ENCODE measurements at places on chromosomes 13 and 19. TPM values are rescaled to one million over a fixed set of nuclear protein-coding genes. Genes with fewer than 3 reads are reported as not detected.

DNA sequence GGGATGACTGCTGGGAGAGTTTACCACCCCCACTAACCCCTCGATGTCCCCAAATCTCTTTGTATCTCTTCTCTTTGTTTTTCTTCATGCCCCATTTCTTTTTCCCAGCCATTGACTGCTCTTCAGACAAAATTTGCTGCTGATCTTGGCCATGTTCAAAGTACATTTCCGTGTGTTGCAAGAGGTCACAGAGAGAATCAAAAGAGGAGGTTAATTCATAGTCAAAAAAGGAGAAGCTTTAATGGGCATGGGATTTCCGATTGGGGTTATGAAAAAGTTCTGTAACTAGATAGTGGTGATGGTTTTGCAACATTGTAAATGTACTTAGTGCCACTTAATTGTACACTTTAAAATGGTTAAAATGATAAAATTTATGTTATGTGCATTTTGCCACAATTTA is 121.1 kb downstream of the FLT1 start:
- H3K27me3 ChIP-seq: no peaks in the 10 kb centered on the region
- DNase-seq: no peak
- H3K27ac ChIP-seq: no peak overlapping the region
- H3K36me3 ChIP-seq: no peaks in the 10 kb centered on the region

- no peak overlapping the region for H3K4me3 ChIP-seq
- DNase-seq: no peak
- no peaks in the 10 kb centered on the region for H3K4me1 ChIP-seq
- H3K36me3 ChIP-seq: no peaks in the 10 kb centered on the region
- no peaks in the 10 kb centered on the region for H3K27me3 ChIP-seq
Observed at GRCh38 chr19:29549105-29550070, 23.6 kb downstream of the VSTM2B start.

ZNF256 gene
- 3.7 TPM for total RNA-seq

SERTM1 gene
- total RNA-seq: 16.0 TPM

HSD17B14 gene
- total RNA-seq: 19.2 TPM

RUBCNL gene
- total RNA-seq: 1.7 TPM
